ENCODE measurements at places on chromosomes 2 and 18.

DNA sequence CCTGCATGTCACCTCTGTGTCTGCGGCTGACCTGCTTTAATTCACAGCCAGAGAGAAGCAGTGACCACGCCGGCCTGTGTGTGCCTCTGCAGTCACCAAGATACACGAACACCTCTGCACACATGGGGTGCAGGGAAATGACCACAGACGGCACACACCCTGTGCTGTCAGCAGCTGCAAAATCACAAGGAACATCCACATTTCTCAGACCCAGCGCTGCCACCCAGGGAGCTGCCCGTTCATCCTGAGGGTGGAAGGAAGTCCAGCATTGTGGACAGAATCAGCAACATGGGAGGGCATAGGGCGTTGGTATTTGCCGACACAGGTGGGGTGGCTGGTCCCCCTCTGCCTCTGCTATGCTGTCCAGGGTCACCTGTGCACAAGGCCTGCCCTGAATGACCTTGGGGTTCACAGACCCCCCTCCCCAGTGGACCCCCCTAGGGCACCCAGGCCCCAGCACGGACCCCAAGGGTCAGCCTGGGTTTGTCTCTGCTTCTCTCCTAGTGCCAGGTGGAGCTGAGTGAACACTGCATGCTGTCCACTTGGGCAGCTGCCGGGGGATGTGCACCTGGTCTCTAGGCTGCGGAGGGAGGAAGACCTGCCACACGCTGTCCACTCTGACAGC lies 107.4 kb downstream of the PXDN start:
- no peak for DNase-seq

GRCh38 chr2:159326569-159327255 lies 40.2 kb upstream of the WDSUB1 start:
- DNase-seq: no peak

DNA sequence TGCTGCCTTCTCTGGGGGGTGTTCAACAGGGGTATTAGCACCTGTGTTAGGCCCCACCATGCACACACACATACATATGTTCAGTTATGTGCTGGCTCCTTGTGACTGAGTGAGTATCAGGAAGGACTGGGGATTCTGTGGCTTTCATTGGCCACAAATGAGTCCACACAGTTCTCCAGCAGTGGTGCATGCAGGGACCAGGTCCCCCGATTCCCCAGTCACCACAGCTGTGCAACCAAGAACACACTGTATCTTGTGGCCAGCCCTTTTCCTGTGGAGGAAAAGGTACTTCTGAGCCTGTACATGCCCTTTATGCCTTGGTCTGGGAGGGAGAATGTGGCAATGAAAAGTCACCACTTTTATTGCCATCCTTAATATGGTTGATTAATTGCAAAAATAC lies 74.9 kb upstream of the KLF7 start:
- DNase-seq: no peak

DNA sequence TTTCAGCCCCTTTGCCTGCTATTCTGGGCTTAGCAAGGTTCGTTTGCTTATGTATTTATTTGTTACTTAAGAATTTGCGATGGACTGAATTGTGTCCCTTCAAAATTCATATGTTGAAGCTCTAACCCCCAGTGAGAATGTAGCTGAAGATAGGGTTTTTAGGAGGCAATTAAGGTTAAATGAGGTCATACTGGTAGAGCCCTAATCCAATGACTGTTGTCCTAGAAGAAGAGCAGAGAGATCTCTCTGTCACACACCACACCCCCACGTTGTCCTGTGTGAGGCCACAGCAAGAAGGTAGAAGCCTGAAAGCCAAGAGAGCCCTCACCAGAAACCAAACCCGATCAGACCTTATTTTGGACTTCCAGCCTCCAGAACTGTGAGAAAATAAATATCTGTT lies 66.7 kb downstream of the KIAA1328 start:
- no peak for DNase-seq

Measured in stimulated activated CD8-positive, alpha-beta memory T cell treated with anti-CD3 and anti-CD28 coated beads, Interleukin-15, amount 100 ng/mL, for 1 hour (primary cell).